ENCODE measurements at places on chromosomes 11 and 22.

DNA sequence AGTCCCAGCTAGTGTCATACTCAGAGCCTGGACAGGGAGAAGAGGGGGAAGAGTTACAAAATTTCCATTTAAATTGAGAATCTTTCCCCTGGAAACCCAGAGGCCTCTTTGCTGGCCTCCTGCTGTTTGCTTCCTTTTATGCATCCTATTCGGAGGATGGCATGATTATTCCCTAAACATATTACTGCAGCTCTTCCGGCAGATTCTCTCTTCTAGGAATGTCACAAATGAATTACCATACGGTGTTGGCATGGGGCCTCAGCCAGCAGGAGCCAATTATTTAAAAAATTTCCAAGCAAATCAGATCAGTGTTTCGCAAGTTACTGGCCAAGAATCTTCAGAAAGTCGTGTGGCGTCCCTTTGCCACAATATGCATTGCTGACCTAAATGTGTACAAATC, 326.7 kb upstream of the NCAM1 start:
- DNase-seq: no peak

- no peak for DNase-seq
These were observed 648 bp downstream of the DLG2 start for GRCh38 chr11:85626496-85626895.

DNA sequence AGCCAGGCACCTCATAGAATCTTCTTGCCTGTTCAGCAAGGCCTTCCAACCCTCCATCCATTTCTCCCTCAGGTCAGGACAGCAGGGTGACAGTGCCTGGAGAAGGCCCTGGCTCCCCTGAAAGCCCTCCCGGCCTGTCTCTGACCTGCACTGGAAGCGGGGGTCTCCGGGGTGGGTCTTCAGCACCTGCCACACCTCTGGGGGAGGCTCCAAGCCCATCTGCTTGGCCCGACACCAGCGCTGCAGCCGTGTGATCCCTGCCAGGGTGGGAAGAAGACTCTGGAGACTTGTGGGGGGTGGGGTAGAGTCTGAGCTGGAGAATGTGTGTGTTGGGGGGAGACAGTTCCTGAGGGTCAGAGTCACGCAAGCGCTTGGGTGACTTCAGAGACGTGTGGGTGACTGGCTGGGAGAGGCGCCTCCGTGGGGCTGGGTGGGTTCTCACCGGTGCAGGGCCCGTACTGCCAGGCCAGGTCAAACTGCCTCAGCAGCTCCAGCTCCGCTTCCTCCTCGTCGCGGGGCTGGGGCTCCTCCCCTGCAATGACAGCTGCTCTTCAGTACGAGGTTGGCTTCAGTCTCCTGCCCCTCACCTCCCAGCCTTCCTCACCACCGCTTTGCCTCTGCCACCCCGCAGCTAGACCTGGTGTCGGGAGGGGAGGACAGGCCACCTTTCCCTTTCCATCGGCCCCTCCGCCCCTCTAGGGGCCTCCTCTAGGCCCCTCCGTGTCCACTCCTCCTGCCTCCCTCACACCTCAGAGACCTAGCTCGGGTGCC, 615 bp downstream of the POLD4 start:
- no peak for DNase-seq

DNA sequence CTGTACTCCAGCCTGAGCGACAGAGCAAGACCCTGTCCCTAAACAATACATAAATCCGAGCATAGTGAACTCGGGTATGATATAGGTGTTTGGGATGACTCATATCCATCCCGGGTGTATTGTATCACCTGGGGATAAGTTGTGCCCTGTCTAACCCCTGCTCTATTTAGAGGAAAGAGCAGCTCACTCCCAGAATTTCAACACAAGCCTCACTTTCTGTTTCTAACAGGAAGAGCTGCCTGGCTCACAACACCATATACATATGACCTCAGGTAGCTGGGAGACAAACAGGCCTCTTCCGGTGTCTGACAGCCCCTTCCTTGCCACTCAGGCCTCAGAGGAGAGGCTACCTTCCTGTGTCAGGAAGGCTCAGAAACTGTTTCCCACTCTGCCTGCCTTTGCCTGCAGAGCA, 9.9 kb upstream of the MICALL1 start:
- no peak for DNase-seq

- no peak for DNase-seq
These were observed 121.7 kb upstream of the ZBED5 start for GRCh38 chr11:10979529-10979928.

- no peak for DNase-seq
These were observed 611.1 kb downstream of the SOX6 start for GRCh38 chr11:15745266-15745665.

DNA sequence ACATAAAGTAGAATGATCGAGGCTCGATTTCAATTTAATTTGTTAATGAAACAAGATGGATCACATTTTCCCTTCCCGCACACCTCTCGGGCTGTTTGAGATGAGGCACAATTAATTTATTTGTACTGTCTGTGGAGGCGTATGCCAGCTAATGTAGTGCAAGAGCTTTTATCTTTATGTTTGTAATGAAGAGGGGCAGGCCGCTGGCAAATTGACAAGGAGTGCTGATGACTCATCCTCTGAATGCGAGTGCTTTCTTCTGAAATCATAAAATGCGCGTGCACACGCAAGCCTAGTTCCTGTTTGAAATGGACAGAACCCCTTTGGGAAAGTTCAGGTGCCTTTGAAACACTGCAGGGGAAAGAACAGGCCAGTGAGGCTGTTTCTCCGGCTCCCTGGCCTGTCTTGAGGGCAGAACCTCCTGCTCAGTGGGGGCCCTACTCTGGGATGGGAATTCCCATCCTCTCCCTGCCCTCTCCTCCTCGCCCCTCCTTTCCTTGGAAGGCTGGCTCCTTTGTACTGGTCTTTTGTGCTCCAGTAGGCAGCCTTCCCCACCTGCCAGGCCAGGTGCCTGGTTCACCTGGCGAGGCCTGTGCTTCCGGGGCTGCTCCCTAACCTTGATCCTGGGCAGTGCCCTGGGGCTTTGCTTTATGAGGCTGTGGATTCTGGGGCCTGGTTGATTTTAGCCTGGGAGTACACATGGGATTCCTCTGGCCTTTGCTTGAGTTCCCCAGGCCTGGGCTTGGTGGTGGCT, 50.3 kb downstream of the TEAD1 start:
- peak; percentile 81 for DNase-seq

GRCh38 chr11:86938900-86939880, 16.0 kb downstream of the FZD4 start:
- DNase-seq: peak; percentile 42

- no peak for DNase-seq
These were observed 48.6 kb downstream of the PARVG start for GRCh38 chr22:44229331-44229730.

DNA sequence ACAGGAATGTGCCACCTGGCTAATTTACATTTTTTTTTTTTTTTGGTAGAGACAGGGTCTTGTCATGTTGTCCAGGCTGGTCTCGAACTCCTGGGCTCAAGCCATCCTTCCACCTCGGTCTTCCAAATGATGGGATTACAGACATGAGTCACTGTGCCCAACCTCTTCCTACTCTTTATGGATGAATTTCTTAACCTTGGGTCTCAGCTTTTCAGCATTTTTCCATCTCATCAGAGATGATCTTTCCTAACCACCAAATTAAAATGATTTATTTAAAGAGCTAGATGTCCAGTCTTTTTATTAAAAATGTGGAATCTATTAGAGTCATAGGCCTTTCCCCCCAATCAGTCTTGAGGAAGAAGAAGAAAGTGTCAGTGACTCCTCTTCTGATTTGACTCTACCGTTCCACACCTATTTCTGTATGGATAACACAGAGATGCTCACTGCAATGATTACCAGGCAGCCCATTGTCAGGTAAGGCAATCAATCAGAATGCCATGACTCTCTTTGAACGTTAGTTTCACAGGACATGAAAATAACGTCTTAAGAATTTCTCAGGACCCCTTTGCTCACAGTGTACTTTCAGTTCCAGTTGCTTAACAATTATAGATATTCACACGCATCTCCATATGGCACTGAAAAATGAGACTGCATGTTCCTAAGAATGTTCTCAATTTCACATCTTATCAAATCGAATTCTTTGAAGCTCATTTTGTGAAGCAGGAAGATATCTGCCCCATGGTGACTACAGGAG, 51.0 kb downstream of the MIAT start:
- DNase-seq: no peak

GRCh38 chr22:29946220-29946619, 63.2 kb downstream of the MTMR3 start:
- no peak for DNase-seq

GRCh38 chr11:106278391-106278790, 200.9 kb downstream of the AASDHPPT start:
- DNase-seq: no peak

GRCh38 chr11:122439866-122440810, 215.4 kb upstream of the UBASH3B start:
- DNase-seq: peak; percentile 12

- no peak for DNase-seq
These were observed 94.3 kb upstream of the CTSC start for GRCh38 chr11:88431675-88432341.

- DNase-seq: no peak
These were observed 4.0 kb downstream of the STIM1 start for GRCh38 chr11:3859373-3859881.

DNA sequence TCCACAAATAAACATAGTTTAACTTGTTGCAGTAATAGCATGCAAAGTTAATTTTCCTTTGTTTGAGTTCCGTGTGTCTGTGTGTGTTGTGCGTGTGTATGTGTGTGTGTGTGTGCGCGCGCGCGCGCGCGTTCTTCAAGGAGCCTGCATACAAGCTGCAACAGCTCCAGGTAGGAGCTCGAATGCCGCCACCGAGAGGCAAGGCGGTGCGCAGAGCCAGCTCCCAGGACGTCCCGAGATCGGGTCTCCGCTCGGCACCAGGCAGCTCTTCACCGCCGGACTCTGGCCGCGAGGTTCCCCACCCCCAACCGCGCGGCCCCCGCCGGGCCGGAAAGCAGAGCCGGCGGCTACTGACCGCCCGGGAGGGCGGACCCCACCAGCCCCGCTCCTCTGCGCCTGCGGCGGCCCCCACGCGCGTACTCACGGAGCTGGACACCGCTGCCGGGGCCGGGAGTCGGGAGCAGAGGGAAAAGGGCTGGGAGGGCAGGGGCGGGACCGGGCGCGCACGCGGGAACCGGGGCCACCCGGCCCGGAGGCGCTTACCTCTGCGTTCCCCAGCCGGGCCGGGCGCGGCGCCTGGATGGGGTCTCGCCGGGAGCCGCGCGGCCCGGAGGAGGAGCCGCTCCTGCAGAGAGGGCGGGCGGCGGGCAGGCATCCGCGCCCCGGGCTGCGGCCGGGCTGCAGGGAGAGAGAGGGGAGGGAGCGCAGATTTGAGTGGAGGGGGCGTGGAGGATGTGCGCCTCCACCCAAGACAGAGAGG, 40.4 kb upstream of the AKIP1 start:
- no peak for DNase-seq

- DNase-seq: no peak
These were observed 76.0 kb downstream of the EHF start for GRCh38 chr11:34696862-34697261.

GRCh38 chr11:73192272-73192671, 25.8 kb upstream of the P2RY2 start:
- no peak for DNase-seq

- DNase-seq: no peak
These were observed 176.7 kb downstream of the BCR start for GRCh38 chr22:23357053-23357452.

GRCh38 chr11:10592331-10592730, 23.9 kb upstream of the LYVE1 start:
- peak; percentile 75 for DNase-seq

- peak; percentile 43 for DNase-seq
These were observed 3.8 kb downstream of the OR10S1 start for GRCh38 chr11:123973816-123974215.

DNA sequence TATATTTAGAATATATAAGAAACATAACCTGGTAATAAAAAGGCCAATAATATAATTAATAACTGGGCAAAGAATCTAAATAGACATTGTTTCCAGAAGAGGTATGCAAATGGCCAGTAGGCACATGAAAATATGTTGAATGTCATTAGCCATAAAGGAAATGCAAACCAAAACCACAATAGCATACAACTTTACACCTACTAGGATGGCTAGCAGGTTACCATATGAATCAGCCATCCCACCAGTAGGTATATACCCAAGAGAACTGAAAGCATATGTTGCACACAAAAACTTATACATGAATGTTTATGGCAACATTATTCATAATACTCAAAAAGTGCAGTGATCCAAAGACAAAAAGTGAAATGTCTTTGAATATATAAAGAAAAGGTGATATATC, 2.7 kb upstream of the OR2D2 start:
- DNase-seq: no peak

DNA sequence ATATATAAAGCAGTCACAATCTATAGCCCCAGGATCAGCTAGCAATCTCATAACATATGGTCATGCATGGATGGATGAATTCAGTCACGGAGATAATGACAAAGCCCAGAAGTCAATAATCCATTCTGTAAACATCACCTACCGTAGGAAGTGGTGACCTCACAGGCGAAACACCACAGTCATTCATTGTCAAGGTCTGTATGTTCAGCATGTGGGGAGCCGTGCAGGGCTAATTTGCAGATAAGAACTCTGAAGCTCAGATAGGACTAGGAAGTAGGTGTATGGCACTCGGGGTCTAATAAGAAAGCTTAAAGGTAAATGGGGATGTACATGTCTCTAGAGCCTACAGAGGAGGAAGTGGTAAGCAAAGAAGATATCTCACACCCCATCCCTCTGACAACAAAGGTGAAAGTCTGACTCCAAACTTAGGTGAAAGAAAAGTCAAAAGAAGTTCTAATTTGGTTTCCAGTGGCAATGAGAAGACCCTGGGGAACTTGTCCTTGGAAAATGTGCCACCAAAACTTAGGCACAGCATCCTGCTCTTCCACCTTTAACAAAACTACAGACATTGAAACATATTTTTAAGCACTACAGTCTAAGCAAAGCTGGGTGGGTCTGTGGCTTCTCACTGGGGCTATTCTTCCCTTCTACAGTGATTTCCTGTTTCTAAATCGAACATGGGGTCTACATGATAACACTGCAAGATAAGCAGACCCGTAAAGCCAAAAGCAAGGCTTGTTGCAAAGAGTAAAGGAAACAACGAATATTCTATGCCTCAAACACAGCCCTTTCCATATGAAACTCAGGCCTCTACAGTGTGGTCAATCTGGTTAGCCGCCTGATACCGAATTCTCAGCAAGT, 5.2 kb downstream of the CRTAM start:
- DNase-seq: no peak

DNA sequence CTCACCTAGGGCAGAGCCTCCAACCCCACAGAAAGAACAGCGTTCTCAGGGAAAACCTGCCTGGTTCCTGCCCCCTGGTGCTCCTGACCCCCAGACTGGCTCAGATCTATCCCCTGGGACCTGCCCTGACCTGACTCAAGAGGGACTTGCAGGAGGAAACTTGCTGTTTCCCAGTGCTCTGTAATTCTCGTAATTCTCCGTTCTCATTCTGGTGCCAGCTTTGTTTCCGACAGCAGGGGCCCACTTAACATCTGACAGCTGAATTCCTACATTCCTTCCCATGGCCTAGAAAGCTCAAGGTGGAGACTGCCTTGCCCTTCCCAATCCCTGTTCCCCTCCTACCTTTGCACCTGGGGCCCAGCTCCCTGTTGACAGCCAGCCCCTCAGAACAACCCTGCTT, 12.5 kb upstream of the CSF2RB start:
- DNase-seq: no peak

GRCh38 chr11:64361659-64362058, 2.7 kb downstream of the RPS6KA4 start:
- no peak for DNase-seq

GRCh38 chr11:72755713-72756285, 3.6 kb upstream of the ARAP1 start:
- no peak for DNase-seq
